Thoracic aorta (tissue), 2 donors: ENCODE measurements at places on chromosomes 7 and 10.

- no peak for DNase-seq
Observed at GRCh38 chr7:2710286-2710655, 22.3 kb downstream of the AMZ1 start.

DNA sequence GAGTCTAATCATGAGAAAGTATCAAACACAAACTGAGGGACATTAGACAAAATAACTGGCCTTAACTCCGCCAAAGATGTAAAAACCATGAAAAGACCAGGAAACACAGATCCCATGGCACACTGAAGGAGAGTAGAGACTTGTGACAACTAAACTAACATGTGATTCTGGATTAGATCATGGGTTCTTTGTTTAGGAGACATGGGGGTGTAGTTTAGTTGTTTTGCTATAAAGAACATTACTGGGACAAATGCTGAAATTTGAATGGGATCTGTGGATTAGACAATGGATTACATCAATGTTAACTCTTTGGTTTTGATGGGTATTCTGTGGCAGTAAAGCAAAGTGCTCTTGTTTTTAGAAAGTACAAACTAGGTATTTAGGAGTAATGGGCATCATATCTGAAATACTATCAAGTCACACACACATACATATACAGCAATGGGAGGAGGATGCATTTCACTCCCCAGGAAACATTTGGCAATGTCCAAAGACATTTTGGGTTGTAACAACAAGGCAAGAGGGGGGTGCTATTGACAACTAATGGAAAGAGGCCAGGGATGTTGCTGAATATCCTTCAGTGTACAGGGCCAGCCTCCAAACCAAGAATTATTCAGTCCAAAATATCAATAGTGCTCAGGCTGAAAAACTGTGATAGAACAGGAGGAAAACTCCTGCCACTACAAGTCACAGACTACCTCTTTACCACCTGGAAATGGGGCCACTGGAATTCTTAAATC is 32.4 kb downstream of the WAPL start:
- DNase-seq, result no peak

DNA sequence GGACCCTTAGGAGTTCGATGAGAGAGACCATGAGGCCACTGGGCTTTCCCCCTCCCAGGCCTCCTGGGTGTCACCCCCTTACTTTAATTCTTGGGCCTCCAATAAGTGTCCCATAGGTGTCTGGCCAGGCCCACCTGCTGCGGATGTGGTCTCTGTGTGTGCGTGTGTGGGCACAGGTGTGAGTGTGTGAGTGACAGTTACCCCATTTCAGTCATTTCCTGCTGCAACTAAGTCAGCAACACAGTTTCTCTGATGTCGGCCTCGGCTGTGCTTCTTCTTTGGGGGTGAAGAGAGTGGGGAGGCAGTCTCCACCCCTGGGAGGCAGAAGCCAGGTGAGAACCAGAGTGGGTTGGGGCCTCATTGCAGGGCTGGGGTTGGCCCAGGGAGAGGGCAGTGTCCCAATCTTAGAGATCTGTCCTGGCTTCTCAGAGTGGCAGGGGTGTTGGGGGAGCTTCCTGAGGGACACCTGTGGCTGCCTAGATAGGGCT is 1.5 kb downstream of the PVRIG start:
- no peak for DNase-seq

GRCh38 chr7:4225361-4225771 is 456.7 kb upstream of the FOXK1 start:
- no peak for DNase-seq

DNA sequence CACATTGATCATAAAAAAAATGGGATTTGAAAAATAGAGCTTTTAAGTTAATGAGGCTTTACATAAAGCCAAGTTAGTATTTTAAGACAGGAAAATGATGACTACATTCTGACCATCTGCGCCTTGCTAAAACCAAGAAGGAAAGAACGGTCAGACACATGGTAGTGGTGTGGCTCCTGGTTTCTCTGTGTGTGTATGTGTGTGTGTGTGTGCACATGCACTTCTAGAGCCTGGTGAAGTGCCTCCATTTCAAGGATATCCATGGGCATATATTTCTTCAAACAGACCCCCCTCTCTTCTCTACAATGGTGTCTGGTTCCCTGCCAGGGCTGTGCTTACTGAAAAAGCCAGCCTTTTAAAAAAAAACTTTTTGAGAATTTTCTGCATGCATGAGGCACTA is 80.9 kb downstream of the FRMPD2 start:
- DNase-seq, result no peak

- DNase-seq, result no peak
Observed at GRCh38 chr10:96910488-96911395, 78.6 kb downstream of the LCOR start.

GRCh38 chr7:13839063-13839462 is 150.4 kb downstream of the ETV1 start:
- DNase-seq, result no peak
